Stomach (tissue), 19 donors: ENCODE measurements at places on chromosomes 2 and 18. TPM values are rescaled to one million over a fixed set of nuclear protein-coding genes. Genes with fewer than 3 reads are reported as not detected.

Gene CDH2
- total RNA-seq, result 9.2 TPM

DNA sequence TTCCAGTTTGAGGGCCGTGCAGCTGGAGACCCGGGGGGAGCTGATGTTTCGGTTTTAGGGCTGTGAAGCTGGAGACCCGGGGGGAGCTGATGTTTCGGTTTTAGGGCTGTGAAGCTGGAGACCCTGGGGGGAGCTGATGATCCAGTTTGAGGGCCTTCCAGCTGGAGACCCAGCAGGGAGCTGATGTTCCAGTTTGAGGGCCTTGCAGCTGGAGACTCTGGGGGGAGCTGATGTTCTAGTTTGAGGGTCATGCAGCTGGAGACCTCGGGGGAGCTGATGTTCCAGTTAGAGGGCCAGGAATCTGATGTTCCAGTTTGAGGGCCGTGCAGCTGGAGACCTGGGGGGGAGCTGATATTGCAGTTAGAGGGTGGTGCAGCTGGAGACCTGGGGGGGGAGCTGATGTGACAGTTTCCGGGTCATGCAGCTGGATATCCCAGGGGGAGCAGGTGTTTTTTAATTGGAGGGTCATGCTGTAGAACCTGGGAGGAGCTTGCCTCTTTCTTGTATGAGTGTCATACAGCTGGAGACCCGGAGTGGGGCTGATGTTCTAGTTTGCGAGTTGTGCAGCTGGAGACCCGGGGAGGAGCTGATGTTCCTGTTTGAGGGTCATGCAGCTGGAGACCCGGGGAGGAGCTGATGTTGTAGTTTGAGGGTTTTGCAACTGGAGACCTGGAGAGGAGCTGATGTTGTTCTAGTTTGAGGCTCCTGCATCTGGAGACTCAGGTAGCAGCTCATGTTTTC lies 153.2 kb downstream of the RTP5 start:
- DNase-seq, result no peak

Gene HYCC2
- total RNA-seq, result 2.9 TPM

Gene SPATA3
- not detected for total RNA-seq

- no peak for DNase-seq
Observed at GRCh38 chr2:51995293-51995692, 963.4 kb upstream of the NRXN1 start.

Gene CGREF1
- 2.6 TPM for total RNA-seq

GRCh38 chr2:227517724-227518123 lies 45.8 kb downstream of the AGFG1 start:
- no peak for DNase-seq
